Panc1 (cell line): ENCODE measurements at places on chromosomes 7 and 10. TPM values are rescaled to one million over a fixed set of nuclear protein-coding genes. Genes with fewer than 3 reads are reported as not detected.

GRCh38 chr10:71184421-71184820 is 27.9 kb upstream of the UNC5B start:
- no peak overlapping the region for H3K4me3 ChIP-seq
- H3K36me3 ChIP-seq, result no peaks in the 10 kb centered on the region
- H3K27ac ChIP-seq, result no peak overlapping the region

LFNG gene
- 38.1 TPM for total RNA-seq

DNA sequence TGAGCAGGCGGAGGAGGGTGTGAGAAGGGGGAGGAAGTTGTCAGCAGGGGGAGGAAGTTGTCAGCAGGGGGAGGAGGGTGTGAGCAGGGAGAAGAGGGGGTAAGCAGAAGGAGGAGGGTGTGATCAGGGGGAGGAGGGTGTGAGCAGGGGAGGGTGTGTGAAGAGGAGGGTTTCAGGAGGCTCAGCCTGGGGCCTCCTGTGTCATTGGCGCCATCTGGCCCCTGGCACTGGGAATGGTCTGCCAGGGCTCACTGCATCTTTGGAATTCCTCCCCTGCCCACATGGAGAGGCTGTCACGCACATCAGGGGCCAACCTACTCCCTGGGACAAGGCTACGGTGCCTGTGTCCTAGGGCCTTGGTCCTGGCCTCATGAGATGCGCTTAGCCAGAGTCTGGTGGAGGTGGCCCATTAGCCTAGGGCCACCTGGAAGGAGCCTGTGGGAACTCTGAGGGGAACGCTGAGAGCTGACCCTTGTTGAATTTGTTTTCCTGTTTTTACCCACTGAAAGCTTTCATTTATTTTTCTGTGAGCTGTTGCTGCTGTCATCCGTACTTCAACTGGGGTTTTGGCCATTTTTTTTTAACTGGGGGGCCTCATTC is 18.0 kb downstream of the CAMK2B start:
- H3K4me1 ChIP-seq, result no peaks in the 10 kb centered on the region
- H3K27me3 ChIP-seq, result no peaks in the 10 kb centered on the region; the same call in 1 of the 2 replicates
- DNase-seq, result peak; percentile 18
- no peak overlapping the region for H3K27ac ChIP-seq
- H3K36me3 ChIP-seq, result no peaks in the 10 kb centered on the region

- H3K36me3 ChIP-seq, result no peaks in the 10 kb centered on the region
- H3K27me3 ChIP-seq, result no peaks in the 10 kb centered on the region
- no peak overlapping the region for H3K27ac ChIP-seq
- no peaks in the 10 kb centered on the region for H3K4me1 ChIP-seq
- no peak for DNase-seq
Measured at GRCh38 chr7:85175217-85175616, 11.6 kb downstream of the SEMA3D start.

- H3K27ac ChIP-seq, result no peak overlapping the region
- no peak for DNase-seq
- H3K4me1 ChIP-seq, result peaks cover 21% of the 10 kb centered on the region
- no peak overlapping the region for H3K4me3 ChIP-seq
- H3K36me3 ChIP-seq, result no peaks in the 10 kb centered on the region
- H3K27me3 ChIP-seq, result peaks cover 7% of the 10 kb centered on the region; the same call in 1 of the 2 replicates
Measured at GRCh38 chr10:124378271-124378670, 40.5 kb downstream of the OAT start.
